ENCODE measurements at places on chromosomes 13 and 19. TPM values are rescaled to one million over a fixed set of nuclear protein-coding genes. Genes with fewer than 3 reads are reported as not detected.

DNA sequence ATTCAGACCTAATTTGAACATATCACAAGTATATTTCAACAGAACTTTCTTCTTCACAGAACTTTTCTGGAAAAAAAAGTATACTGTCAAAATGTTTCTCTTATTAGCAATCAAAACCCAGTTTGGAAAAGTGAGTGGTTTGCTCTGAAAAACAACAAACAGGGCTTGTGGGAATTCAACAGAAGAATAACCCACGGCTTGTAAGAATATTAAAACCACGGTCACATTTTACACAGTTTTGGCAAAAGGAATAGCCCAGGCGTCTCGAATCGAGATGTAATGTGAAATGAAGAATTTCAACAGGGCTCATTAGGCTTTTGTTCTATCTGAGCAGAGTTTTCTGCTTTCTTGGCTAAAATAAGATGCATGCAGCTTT is 70.7 kb downstream of the COL4A2 start:
- H3K4me1 ChIP-seq = no peaks in the 10 kb centered on the region
- no peak for DNase-seq
- no peaks in the 10 kb centered on the region for H3K27me3 ChIP-seq
- H3K36me3 ChIP-seq = peaks cover 70% of the 10 kb centered on the region

- no peak overlapping the region for H3K4me3 ChIP-seq
- no peak for DNase-seq
- H3K27me3 ChIP-seq = no peaks in the 10 kb centered on the region
- no peak overlapping the region for H3K27ac ChIP-seq
- no peaks in the 10 kb centered on the region for H3K36me3 ChIP-seq
- H3K4me1 ChIP-seq = no peaks in the 10 kb centered on the region
These were observed 72.8 kb upstream of the SPATA13 start for GRCh38 chr13:24087605-24088225.

DNA sequence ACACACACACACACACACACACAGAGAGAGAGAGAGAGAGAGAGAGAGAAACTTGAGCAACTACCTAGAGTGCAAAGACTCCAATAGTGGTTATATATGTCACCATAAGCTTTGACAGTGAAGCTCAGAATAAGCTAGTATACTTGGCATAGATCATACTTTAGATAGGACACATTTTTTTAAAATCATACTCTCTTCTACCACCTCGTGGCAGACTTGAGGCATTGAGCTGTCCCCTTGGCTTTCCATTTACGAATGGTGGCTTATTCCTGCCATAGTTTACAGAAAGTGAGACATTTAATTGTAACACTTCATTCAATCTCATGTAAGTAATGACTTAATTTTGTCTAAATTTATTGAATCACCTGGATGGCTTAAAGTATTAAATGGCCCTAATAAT is 108.2 kb downstream of the EDNRB start:
- no peak overlapping the region for H3K4me3 ChIP-seq
- H3K36me3 ChIP-seq = no peaks in the 10 kb centered on the region
- H3K27me3 ChIP-seq = peaks cover 39% of the 10 kb centered on the region
- H3K4me1 ChIP-seq = no peaks in the 10 kb centered on the region

GRCh38 chr19:9183000-9183399 is 4.2 kb downstream of the OR7D2 start:
- no peaks in the 10 kb centered on the region for H3K27me3 ChIP-seq
- DNase-seq = no peak
- no peak overlapping the region for H3K27ac ChIP-seq
- H3K4me3 ChIP-seq = no peak overlapping the region
- H3K36me3 ChIP-seq = no peaks in the 10 kb centered on the region
- H3K4me1 ChIP-seq = no peaks in the 10 kb centered on the region

DNA sequence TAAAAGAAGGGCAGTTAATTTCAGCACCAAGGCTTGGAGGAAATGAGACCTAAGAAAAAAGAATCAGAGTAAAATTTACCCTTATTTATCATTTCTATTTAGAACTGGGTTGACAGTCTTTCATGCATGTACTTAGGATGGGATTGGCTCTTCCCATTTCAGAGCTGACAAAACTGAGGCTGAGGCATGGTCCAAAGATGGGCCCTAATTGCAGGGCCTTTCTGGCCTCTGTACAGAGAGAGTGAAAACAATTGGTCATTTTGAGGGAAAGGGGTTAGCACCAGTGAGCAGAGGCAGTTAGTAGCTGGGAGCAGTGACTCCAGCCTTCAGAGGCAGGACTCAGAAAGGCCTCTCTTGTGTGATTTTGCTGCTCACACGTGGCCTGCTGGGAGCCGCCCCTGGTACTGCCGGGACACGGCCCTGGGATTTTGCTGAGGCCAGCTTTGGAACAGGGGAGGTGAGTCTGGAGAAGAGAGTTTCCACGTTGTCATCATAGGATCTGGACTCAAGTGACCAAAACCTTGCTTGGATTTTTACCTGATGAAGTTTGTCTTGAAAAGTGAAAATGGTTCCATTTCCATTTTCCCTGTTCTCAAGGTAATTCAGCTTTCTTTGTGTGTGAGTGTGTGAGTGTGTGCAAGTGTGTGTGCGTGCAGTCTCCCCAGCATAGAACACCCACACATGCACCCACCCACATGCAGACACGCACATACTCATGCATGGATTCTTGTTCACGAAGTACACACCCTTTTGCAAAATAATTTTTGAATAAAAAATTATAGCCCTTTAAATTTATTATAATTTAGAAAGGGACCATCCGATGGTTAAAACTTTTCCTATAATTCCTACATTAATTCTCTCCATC is at the start of gene ZNF536:
ZNF536 (plus strand) TSS at position 425 of the 865 bp plus-strand sequence. CDS start 71,179 bp downstream, outside the sequence.
- H3K36me3 ChIP-seq = no peaks in the 10 kb centered on the region
- H3K4me1 ChIP-seq = no peaks in the 10 kb centered on the region
- no peak within 1 kb of the TSS for H3K27ac ChIP-seq
- no peak for DNase-seq
- H3K4me3 ChIP-seq = no peak within 1 kb of the TSS

GRCh38 chr13:35499676-35500075 is 23.2 kb upstream of the MAB21L1 start:
- no peaks in the 10 kb centered on the region for H3K36me3 ChIP-seq
- H3K27me3 ChIP-seq = no peaks in the 10 kb centered on the region
- no peak overlapping the region for H3K4me3 ChIP-seq
- DNase-seq = no peak
- peak overlapping the region; percentile 85 for H3K27ac ChIP-seq

- H3K27ac ChIP-seq = peak overlapping the region; percentile 48
- H3K4me1 ChIP-seq = no peaks in the 10 kb centered on the region
- no peak for DNase-seq
These were observed 26.5 kb downstream of the ANKRD10 start for GRCh38 chr13:110888390-110888789.

- peaks cover 4% of the 10 kb centered on the region for H3K27me3 ChIP-seq
- H3K4me1 ChIP-seq = no peaks in the 10 kb centered on the region
- no peak overlapping the region for H3K4me3 ChIP-seq
These were observed 343.1 kb upstream of the ARGLU1 start for GRCh38 chr13:106911020-106911419.

DNA sequence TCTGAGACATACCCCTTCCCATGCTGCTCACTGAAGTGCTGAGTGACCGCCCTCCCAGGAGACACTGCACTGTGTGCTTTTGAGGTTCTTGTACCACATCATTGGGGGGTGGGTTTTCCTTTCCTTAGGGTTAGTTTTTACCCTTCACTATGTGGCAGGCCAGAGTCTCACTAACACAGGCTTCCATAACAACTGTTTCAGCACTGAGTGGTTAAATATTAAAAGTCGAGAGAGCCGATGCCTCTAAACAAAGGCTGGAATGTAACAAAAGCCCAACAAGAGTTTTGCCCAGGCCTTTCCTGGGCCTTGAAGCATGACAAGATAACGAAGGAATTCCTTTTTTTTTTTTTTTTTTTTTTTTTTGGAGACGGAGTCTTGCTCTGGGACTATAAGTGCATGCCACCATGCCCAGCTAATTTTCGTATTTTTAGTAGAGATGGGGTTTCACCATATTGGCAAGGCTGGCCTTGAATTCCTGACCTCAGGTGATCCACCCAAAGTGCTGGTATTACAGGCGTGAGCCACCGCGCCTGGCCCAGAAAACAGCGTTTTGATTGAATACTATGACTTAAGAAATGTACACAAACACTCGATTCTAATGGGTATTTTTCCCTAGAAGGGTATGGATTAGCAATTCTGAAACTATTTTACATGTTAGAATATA is 46.5 kb downstream of the ZNF823 start:
- H3K27ac ChIP-seq = no peak overlapping the region
- no peaks in the 10 kb centered on the region for H3K27me3 ChIP-seq
- peak overlapping the region; percentile 12 for H3K4me3 ChIP-seq
- DNase-seq = no peak
- no peaks in the 10 kb centered on the region for H3K4me1 ChIP-seq

DNA sequence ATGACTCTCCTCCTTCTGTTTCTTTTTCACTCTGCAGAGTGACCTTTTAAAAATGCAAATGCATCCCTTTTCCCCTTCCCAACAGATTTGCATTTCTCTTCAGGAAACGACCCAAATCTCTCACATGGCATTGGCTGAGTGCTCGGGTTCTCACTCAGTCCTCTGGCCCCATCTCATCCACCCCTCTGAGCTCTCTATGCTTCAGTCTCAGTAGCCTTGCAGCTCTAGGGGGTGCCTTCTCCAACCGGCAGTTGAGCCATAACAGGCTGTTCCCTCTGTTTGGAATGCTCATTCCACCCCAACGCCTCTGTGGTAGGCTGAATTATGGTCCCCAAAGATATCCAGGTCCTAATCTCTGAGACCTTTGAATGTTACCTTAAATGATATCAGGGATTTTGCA is 78.2 kb downstream of the AKAP11 start:
- peaks cover 15% of the 10 kb centered on the region for H3K4me1 ChIP-seq
- no peak overlapping the region for H3K27ac ChIP-seq
- DNase-seq = peak; percentile 54
- no peak overlapping the region for H3K4me3 ChIP-seq
- no peaks in the 10 kb centered on the region for H3K36me3 ChIP-seq
- no peaks in the 10 kb centered on the region for H3K27me3 ChIP-seq

DNA sequence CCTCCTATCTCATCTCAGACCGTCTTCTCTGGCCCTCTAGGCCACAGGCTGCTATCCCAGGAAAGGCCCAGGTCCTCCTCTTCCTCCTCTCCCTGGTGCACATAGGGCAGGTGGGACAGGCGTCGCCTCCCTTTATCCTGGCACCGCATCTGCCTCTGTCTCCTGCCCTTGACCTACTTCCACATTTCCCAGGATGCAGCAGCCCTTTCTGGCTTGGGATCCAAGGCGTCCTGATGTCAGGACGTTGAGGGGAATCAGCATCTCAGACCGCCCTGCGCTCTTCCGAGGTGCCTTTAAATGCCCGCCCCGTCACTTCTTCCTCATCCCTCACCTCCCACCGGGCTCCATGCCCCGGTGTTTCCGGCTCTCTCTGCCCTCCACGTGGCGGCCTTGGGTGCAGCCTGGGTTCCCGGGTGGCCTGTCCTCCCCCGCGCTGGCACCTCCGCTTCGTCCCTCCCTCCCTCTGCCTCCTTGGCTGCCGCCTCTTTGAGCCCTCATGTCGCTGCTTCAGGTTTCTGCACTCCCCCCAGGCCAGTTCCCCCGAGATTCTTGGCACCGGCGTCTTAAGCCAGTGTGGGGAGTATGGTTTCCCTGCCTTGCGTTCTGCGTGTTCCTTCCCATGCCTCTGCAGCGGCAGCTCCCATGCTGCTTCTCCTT is 66.3 kb downstream of the KDM4B start:
- no peaks in the 10 kb centered on the region for H3K27me3 ChIP-seq
- H3K27ac ChIP-seq = no peak overlapping the region
- no peak overlapping the region for H3K4me3 ChIP-seq
- no peaks in the 10 kb centered on the region for H3K4me1 ChIP-seq

GRCh38 chr13:109998684-109999533 is 212.5 kb upstream of the IRS2 start:
- no peak overlapping the region for H3K27ac ChIP-seq
- DNase-seq = no peak
- no peak overlapping the region for H3K4me3 ChIP-seq
- H3K36me3 ChIP-seq = no peaks in the 10 kb centered on the region

DNA sequence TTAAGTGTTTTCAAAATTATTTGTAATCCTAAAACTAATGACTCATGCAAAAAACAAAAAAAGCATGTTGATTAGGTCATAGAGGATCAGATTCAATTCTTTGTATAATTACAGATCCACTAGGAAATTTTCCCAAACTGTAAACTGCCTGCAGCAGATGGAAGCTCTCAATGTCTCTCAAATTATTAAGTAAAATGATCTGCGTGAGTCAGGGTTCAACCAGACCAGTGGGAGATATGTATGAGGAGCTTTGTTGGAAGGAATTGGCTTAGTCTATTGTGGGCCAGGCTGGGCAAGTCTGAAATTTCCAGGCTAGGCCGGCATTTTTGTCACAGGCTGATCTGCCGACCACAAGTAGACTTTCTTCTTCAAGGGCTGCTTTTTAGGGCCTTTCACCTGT is 14.4 kb upstream of the SACS start:
- no peak for DNase-seq
- H3K27ac ChIP-seq = no peak overlapping the region
- H3K4me1 ChIP-seq = no peaks in the 10 kb centered on the region
- H3K27me3 ChIP-seq = no peaks in the 10 kb centered on the region

DNA sequence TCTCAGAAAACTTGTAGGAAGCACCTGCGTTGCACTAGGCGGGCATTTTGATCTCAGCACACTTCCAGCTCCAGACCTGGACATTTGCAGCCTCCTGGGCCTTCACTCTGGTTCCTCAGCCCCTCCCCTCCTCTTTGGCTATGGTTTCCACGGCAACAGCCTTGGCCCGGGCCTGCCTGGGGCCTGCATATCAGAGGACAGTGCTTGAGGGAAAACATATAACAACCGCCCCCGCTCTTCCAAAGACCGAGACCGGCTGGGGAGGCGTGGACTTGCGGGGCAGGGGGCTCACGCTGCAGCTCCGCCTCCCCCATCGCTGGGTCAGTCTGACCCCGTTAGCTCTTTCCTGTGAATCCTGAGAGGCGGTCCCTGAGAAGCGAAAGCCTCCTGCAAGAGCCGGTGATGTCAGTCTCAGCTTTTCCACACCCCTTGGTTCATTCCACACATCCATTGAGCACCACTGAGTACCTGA is 125.7 kb upstream of the PEG3 start:
- no peaks in the 10 kb centered on the region for H3K27me3 ChIP-seq
- H3K27ac ChIP-seq = no peak overlapping the region
- no peak for DNase-seq
- no peaks in the 10 kb centered on the region for H3K36me3 ChIP-seq
- H3K4me3 ChIP-seq = no peak overlapping the region

DNA sequence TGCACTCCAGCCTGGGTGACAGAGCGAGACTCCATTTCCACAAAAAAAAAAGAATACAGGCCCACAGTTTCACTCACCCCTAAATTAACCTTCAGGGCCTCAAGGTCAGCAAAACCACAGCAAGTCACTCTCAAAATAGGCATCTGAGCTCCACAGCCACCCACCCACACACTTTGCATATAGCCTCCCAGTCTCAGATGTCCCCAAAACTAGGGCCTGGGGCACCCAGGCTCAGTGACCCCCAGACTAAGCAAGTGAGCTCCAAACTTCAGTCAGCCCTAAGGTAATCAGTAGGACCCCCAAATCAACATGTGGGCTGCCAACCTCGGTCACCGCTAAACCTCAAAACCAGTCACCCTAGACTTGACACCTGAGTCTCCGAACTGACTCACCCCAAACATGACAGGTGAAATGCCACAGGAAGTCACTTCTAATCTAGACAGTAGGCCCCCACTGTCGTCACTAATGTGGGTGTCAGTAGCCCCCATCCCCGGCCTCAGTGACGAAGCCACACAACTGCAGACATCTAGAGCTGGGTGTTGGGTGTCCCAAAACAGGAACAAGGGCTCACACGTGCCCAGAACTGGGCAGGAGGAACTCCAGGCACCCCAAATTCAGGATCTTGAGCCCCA is 13.9 kb downstream of the RABAC1 start:
- H3K27me3 ChIP-seq = peaks cover 21% of the 10 kb centered on the region
- H3K27ac ChIP-seq = no peak overlapping the region
- H3K4me1 ChIP-seq = no peaks in the 10 kb centered on the region
- no peak overlapping the region for H3K4me3 ChIP-seq
- no peaks in the 10 kb centered on the region for H3K36me3 ChIP-seq

The ARRDC5 gene
- total RNA-seq = not detected

The AP3D1 gene
- 162 TPM for total RNA-seq

The TRPC4 gene
- 31.7 TPM for total RNA-seq

The CATSPERD gene
- total RNA-seq = not detected

The INSR gene
- total RNA-seq = 40.0 TPM

The ZNF253 gene
- 51.6 TPM for total RNA-seq
